MG63 (cell line): ENCODE measurements at places on chromosomes 7 and 10.
A peak's percentile ranks its signal among the peaks of the same experiment; 100 is the strongest.

GRCh38 chr10:130439766-130440165 lies 303.6 kb downstream of the GLRX3 start:
- DNase-seq = no peak

DNA sequence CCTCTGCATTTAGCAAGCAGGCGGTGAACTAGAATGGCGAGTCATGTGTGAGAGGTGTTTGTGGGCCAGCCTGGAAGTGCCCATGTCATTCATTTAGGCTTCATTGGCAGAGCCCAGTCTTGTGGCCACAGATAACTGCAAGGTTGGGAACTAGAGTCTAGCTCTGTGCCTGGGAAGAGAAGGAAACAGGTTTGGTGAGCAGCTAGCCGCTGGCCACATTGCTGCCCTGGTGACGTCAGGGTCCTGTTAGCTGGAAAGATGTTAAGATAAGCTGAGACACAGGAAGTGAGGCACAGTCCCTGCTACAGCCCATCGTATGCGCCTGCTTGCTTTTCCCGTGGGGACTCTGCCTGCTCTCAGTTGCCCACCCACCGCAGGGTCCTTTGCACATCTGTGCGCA lies 185.5 kb downstream of the CAMK1D start:
- no peak for DNase-seq

DNA sequence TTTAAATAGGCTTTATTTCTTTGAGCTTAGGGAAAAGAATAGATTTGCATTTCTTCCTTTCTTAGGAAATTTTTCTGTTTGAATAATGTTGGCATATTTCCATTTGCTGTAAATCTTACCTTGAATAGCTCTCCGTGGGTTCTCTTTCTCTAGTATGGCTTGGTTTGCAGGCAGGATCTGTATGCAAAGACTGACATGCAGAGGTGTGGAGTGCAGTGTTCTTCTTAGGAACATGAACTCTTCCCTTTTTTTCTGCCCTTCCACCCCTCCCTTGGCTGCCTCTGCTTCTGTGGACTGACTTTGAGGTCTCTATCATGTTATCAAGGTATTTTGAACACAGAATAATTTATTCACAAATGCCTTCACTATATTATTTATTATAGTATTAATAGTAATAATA lies 222.8 kb downstream of the LHFPL3 start:
- DNase-seq = no peak

- DNase-seq = peak; percentile 3
Measured at GRCh38 chr7:116317907-116318306, 107.6 kb downstream of the TES start.

DNA sequence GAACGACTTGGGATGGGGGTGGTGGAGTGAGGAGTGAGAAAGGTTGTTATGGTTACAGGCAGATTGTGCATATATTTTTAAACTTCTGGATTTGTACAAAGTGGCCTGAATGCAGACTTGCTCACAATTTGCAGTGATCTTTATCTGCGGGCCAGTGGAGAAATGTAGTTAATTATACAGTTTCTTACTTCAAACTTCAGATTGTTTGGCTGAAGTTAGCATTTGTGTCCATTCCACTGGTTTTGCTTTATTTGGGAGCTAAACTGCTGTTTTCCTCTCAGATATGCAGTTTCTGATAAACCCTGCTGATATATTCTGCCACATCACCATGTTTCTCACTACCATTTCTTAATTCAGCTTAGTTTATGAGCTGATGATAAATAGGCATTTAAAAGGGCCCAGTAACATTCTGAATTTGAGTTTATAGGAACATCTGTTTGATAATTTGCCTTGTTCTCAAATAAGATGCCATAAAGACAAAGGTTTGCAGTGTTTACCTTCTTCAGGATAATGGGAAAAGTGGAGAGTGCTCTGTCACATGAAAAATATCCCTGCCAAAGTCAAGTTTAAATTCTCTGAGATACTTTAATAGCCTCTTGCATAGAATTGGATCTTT lies 170.1 kb downstream of the ST7 start:
- no peak for DNase-seq

DNA sequence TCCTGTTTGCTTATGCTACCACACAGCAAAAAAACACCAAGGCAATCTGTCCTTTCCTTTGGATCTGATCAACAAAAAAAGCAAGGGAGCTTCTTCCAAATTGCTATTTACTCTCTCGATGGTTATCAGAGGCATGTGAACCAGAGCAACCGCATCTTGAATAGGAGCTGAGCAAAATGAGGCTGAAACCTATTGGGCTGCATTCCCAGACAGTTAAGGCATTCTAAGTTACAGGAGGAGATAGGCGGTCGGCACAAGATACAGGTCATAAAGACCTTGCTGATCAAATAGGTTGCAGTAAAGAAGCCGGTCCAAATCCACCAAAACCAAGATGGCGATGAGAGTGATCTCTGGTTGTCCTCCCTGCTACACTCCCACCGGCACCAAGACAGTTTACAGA lies 76.8 kb upstream of the FRMD4A start:
- DNase-seq = no peak

GRCh38 chr10:112753961-112754411 lies 196.1 kb upstream of the TCF7L2 start:
- DNase-seq = no peak

DNA sequence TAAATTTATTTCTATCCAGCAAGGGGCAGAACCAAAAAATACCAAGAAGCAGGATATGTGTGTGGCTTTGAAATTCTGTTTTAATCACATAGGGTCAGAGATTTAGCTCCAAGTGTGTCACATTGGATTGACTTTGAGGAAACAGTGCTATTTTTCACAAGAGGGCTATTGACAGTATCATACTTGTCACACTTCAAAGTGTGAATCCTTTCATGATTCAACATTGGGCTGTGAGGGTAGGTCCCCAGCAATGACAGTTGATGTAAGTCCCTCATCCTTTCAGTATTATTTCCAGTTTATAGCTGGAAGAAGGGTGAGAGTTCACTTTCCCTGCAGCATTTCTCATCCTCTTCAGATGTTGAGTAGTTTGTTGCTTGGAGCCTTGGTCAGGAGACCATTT lies 7.4 kb downstream of the CCNY start:
- no peak for DNase-seq

GRCh38 chr7:113730309-113730955 lies 188.4 kb downstream of the PPP1R3A start:
- DNase-seq = peak; percentile 28

- no peak for DNase-seq
Measured at GRCh38 chr7:18893156-18893555, 224.3 kb downstream of the TWIST1 start.

GRCh38 chr10:77522268-77522809 lies 115.3 kb downstream of the KCNMA1 start:
- no peak for DNase-seq

GRCh38 chr7:147803606-147804005 lies 787.0 kb upstream of the C7orf33 start:
- DNase-seq = no peak

DNA sequence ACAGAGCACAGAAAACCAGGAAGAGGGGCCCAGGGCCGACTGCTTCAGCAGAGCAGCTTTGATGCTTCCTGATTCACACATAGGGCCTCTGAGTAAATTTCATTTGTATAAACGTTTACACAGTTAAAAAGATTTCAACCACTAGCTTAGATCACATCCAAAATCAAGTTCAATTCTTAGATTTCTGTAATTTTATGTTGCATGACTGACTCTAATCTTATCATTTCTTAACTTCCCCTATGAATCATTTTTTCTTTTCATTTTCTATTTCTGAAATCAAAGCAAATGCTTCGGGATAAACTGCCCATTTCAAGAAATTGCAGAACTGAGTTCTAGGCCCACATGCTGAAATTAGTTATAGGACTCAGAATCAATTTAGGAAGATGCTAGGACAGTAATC lies 224.7 kb downstream of the INHBA start:
- DNase-seq = no peak

DNA sequence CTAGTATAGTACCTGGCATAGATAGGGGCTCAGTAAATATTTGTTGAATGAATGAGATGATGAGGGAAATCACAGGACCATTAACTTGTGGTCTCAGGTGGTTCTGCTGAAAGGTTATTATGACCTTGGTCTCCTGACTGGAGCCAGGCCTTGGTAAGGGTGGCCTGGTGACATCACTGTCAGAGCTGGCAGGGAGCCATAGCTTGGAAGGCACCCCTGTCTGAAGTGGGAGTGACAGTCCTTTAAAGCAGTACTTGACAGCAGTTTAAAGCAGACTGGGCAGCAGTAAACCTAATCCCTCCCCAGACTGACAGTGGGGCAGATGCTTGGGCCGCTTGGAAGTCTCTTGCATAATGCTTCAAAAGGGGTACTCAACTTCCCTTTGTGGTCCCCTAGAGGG lies 13.4 kb downstream of the DPCD start:
- DNase-seq = no peak

- DNase-seq = no peak
Measured at GRCh38 chr7:141339603-141340002, 211.6 kb upstream of the AGK start.

DNA sequence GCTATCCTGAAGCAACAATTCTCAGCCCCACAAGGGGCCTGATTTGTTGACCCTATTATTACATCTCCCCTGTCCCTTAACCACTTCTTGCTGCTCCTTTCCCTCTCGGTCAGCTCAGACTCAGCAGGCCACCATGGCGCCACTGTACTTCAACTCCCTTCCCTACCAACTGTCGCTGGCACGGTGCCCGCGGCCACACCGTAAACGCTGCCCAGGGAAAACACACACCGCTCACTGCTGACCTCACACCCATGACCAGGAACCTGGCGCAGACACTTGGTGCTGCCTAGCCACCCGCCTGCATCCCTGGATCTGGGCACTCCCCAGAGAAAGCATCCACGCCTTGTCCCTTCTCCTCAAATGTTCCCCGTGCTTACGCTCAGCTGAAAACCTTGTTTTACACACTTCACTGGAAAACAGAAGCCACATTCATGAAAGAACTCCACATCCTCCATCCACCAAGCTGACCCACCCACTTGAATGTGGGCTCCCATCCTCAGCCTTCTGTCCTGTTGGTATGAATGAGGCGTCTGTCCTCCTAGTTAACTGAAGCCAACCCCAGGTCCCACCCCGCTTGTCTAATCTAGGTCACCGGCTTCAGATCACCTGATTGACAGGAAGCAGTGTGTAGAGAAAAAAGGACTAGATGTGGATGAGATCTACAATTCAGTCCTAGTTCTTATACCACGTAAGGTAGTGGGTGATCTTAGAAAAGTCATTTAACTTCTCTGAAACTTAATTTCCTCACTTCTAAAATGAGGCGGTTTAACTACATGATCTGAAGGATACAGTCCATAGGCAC lies 28.5 kb upstream of the CRYGN start:
- no peak for DNase-seq

DNA sequence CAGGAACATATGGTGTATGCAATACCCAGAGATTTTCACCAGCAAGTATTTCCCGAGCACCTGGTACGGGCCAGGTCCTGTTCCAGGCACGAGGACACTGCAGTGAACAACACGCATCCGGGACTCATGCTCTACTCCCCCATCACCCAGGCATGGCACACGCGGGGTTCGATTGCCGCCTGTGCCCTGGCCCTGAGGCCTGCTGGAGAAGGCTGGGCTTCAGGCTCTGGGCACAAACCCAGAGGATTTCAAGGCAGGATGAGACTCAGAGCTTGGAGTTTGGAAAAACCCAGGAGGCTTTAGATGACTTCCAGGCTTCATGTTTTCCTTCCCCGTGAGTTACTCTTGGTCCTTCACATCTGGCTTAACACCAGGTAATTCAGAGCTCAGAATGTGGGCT lies 143.5 kb downstream of the NEURL1 start:
- DNase-seq = peak; percentile 60

- DNase-seq = no peak
Measured at GRCh38 chr10:6487920-6488319, 92.2 kb downstream of the PRKCQ start.

DNA sequence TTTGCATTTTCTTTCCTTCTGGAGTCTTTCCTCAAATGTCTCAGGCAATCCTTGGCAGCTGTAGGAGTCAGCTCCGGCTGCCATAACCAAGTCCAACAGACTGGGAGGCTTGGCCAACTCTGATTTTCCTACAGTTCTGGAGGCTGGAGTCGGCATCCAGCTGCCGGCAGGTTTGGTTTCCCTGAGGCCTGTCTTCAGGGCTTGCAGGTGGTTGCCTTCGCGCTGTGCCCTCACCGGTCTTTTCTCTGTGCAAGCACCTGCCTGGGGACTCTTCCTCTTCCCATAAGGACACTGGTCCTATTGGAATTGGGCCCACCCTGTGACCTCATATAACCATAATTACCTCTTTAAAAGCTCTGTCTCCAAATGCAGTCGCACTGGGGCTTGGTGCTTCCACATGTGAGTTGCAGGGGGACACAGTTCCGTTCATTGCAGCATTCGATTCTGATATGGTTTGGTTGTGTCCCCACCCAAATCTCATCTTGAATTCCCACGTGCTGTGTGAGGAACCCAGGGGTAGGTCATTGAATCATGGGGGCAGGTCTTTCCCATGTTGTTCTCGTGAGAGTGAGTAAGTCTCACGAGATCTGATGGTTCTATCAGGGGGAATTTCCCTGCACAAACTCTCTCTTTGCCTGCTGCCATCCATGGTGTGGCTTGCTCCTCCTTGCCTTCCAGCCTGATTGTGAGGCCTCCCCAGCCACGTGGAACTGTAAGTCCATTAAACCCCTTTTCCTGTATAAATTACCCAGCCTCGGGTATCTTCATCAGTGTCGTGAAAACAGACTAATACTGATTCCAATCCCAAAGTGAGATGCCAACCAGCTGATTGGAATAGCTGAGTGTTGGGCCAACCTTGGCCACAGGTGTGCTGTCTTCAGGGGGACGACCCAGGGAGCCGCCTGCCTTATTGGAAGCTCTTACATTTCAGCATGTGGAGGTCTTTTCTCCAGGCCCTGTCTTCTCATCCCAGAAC lies 7.9 kb downstream of the GALNTL5 start:
- no peak for DNase-seq

GRCh38 chr10:78290131-78290750 lies 256.6 kb downstream of the RPS24 start:
- DNase-seq = no peak

DNA sequence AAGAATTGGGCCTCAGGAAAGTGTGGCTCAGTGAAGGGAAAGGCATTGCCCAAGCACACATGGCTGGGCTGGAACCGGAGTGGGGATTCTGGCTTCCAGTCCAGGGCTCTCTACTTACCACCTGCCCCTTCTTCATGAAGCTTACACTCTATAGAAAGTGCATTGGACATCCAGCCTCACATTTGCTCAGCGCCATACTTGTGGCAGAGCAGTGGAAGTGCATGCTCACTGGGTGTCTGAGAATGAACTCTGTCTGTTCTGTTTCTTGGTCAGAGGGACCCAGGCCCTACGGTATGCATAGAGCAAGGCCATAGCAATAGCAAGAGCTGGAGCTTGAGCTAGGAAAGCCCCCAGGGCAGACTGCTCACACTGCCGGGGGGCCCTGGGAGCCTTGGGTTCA lies 1253.5 kb downstream of the TYW1 start:
- no peak for DNase-seq

DNA sequence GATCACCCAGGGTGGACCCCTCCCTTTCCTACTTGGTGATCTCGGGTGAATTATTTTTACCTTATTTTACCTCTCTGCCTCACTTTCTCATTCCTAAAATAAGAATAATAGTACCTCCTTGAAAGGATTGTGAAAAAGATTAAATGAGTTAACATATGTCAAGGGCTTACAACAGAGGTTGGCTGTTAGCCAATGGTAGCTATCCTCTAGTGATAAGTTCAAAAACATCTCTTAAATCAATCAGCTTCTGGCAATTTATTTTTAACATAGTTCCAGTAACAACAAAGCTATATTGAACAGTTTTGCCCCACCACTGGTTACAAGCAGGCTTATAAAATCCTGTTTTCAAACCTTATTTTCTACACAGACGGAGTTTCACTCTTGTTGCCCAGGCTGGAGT lies 45.4 kb downstream of the TMEM168 start:
- no peak for DNase-seq
